Parietal lobe (tissue), 2 donors: ENCODE measurements at places on chromosomes 5 and 9. TPM values are rescaled to one million over a fixed set of nuclear protein-coding genes. Genes with fewer than 3 reads are reported as not detected.

The PCDHGA6 gene
- total RNA-seq: 29.1 TPM

The ANKRD31 gene
- total RNA-seq: 0.94 TPM

The MAST4 gene
- 31.3 TPM for total RNA-seq

The LARP1 gene
- 63.2 TPM for total RNA-seq

The ADAMTS2 gene
- 1.9 TPM for total RNA-seq

The GFPT2 gene
- 18.5 TPM for total RNA-seq

The TNFSF8 gene
- total RNA-seq: 0.31 TPM

The TRPM3 gene
- total RNA-seq: 42.3 TPM

The DDX4 gene
- total RNA-seq: 0.31 TPM

The ARID3C gene
- total RNA-seq: 0.63 TPM
